ENCODE measurements at places on chromosomes 16 and 17.

- DNase-seq: no peak
These were observed 115.1 kb downstream of the PRKCB start for GRCh38 chr16:23950898-23951297.

GRCh38 chr16:82368041-82368440 is 198.0 kb upstream of the MPHOSPH6 start:
- no peak for DNase-seq

- no peak for DNase-seq
These were observed 308.7 kb upstream of the TNRC6C start for GRCh38 chr17:77649717-77650211.

DNA sequence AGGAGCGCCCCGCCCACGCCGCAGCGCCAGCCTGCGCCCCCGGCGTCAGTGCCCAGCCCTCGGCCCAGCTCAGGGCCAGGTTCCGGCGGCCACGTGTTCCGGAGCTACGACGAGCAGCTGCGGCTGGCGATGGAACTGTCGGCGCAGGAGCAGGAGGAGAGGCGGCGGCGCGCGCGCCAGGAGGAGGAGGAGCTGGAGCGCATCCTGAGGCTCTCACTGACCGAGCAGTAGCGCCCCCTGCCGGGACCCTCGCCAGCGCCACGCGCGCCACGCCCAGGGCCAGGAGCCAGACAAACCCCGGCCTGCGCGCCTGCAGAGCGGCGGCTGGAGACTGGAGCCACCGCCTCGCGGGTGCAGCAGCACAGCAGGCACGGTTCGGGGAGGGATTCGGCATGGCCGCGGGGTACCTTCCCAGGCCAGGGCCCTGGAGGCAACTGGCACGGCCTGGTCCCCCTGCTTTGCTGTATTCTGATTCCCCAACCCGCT is 9.3 kb downstream of the CORO6 start:
- DNase-seq: peak; percentile 80
